ENCODE measurements at places on chromosomes 4 and X.
A peak's percentile ranks its signal among the peaks of the same experiment; 100 is the strongest.

DNA sequence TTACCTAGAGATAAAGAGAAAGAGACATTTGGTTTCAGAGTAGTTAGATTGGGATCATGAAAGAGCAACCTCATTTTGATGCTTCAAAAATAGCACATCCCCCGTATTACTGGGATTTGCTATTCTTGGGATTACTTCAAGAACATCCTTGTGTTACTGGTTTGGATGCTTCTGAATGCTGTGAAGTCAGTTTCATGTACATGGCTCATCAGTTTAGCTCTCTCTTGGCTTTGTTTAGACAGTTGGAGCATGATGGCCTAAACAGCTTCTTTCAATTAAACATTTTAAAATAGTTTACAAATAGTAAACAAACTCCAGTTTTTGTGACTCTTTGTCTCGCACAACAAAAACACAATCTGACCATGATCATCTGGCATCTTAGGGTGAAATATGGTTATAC is 23.9 kb downstream of the HTT start:
- no peak for DNase-seq

- DNase-seq = no peak
Observed at GRCh38 chr4:86523333-86523732, 70.8 kb upstream of the PTPN13 start.

DNA sequence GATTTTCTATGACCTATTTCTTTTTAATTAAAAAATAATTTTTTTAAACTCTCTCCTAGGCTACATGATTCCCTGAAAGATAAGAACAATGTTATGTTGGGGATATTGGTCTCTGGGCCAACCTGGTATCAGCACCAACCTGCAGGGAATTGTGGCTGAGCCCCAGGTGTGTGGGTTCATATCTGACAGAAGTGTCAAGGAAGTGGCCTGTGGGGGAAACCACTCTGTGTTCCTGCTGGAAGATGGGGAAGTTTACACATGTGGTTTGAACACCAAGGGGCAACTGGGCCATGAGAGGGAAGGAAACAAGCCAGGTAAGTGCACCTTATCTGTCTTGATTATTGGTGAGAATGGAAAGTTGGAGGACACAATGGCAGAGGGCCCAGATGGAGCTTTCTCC is 13.5 kb downstream of the HERC3 start:
- no peak for DNase-seq

DNA sequence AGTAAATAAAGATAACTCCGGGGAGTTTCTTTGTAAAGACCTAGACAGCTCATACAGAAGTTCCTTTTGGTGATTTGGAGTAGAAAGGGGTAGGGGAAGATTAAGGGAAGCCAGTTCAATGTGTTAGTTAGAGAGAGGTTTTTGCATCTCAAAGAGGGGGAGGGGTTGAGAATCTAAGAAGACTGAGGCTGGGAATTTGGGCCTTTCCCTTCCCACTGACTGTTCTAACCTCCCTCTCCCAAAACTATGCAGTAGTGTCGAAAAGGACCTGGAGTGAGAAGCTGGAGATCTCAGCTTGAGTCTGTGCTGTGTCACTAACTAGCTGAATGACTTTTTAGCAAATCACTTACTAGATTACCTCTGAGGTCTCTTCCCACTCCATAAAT is 55.7 kb upstream of the CCDC160 start:
- no peak for DNase-seq

GRCh38 chr4:118716304-118716703 is 31.1 kb downstream of the METTL14 start:
- no peak for DNase-seq

DNA sequence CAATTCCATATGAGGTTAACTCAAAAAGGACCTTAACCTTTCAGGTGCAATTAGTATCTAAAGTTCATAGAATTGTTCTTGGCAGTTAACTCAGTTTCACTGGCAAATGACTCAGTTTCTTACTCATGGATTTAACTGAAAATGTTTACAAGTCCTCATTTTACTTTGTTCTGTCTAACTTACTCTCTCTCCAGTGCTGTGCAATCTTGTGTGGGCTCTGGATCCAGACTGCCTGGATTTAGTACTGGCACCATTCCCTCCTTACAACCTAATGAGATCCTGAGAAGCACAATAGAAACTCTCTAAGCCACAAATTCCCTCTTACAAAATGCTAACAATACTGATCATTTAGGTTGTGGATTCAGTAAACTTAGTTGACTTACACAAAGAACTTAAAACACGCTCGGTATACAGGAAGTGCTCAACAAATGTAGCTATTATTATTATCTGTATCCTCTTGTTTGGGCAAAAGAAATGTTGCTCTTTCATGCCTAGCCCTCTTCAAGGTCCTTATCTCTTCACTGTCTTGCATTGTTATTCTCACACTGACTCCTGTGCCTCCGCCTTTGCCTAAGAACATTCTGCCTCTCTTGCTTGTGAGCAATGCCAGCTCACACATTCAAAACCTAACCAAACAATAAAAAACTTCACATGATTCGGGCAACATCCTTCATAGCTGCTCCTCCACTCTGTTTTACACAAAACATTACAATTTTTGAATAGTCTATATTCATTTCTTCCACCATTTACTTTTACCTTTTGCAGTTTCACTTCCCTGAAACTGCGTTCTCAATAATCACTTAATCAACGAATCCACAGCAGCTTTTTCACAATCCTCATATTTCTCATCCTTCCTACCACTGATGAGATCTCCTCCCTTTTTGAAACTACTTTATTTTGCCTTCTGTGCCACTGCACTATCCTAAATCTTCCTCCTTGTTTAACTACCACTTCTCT is 91.8 kb downstream of the PDE5A start:
- no peak for DNase-seq

DNA sequence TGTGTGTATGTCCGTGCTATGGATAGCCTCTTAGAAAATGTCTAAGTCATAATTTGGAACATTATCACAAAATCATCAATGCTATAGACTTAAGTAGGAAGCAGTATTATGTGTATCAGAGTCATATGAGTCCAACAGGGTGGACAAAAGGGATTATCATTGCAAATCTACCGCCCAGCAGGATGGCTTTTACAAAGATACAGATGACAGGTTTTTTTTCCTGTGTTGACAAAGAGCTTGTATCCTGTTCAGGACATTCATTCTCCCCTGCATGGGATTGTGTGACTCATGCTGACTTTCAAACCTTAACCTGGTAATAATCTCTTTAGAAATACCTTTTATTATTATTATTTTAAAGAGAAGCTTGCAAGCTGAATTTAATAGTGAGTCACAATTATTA is 310.3 kb upstream of the GNPDA2 start:
- DNase-seq = no peak

GRCh38 chr4:182923366-182923765 is 6.2 kb upstream of the DCTD start:
- DNase-seq = no peak

DNA sequence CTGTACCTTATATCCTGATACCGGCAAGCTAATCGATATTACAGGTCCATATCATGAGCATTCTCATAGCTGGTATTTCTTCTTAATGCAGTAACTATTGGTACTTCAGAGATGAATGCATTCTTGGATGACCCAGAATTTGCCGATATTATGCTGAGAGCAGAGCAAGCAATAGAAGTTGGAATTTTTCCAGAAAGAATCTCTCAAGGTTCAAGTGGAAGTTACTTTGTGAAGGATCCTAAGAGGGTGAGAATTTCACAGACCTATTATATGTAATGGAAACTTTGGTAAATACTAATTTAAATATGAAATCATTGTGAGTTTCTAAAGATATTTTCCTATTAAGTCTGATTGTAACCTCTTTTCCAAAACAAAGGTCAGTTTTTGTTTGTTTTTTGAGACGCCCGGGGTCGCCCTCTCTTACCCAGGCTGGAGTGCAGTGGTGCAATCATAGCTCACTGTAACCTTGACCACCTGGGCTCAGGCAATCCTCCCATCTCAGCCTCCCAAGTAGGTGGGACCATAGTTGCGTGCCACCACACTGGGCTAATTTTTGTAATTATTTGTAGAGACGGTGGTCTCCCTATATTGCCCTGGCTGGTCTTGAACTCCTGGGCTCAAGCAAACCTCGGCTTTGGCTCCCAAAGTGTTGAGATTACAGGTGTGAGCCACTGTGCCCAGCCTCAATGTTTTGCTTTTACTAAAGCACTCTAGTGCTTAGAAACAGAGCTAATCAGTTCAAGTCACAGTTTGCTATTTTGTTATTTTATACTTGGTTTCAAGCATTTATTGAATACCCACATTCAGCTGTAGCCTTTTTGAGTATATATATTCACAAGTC is 18.6 kb downstream of the PI4K2B start:
- no peak for DNase-seq

GRCh38 chrX:134622056-134622812 is 36.0 kb downstream of the PLAC1 start:
- peak; percentile 29 for DNase-seq

DNA sequence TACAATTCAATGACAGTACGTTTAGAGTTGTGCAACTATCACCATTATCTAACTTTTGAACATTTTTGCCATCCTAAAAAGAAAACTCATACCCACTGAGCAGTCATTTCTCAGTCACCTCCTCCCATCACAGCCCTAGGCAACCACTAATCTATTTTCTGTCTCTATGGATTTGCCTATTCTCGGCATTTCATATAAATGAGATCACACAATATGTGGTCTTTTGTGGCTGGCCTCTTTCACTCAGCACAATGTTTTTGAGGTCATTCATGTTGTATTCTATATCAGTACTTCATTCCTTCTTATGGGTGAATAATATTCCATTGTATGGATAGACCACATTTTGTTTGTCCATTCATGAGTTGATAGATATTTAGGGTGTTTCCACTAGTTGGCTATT is 103.0 kb downstream of the PPEF1 start:
- no peak for DNase-seq

- DNase-seq = no peak
Observed at GRCh38 chr4:100780126-100780525, 262.3 kb upstream of the EMCN start.

DNA sequence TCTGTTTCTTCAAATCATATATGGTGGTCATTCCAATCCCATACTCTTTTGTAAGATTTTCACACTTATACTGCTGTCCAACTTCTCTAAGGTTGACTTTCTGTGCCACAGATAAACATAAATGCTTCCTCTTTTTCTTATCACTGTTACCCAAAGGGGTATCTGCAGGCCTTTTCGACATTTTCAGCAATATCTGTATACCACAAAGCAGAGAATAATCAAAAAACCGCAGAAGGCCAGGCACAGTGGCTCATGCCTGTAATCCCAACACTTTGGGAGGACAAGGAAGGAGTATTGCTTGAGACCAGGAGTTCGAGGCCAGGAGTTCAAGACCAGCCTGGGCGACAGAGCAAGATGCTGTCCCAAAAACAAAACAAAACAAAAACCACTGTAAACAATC is 3.1 kb upstream of the RFC1 start:
- no peak for DNase-seq

DNA sequence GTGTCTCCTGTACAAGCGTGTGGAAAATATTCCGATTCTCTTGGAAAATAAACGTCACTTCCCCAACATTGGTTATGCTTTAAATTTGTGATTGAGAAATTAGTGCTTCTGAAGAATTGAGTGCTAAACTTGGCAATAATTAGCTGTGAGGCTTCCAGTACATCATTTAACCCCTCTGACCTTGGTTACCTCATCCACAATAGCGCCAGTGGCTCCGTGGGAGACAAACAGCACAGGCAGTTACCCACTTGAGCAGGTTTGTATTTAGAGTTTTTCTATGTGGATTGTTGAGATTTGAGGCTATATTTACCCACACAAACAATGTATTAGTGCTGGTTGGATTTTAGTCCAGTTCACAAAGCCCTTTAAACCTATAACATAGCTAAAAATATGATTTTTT is 476.5 kb downstream of the NKX6-1 start:
- no peak for DNase-seq

DNA sequence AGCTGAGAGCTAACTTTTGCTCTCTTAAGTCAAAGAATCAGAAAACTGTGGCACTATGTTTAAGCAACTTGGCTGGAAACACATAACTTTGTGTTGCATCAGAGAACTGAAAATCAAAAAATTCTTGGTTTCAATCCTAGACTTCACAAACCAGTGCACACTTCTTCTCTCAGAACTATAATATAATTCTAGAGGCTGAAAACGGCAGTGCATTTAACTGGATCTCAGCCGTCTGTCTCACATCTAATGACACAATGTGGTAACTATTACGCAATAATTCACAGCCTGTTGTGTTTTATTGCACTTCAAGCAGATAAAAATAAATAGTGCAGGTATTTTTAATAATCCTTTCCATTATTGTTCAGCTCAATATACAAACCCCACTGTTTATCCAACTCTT is 260.6 kb upstream of the DIAPH2 start:
- no peak for DNase-seq

All from activated CD4-positive, alpha-beta T cell treated with anti-CD3 and anti-CD28 coated beads for 48 hours (primary cell).